ENCODE measurements at places on chromosomes 12 and 14.

- no peak overlapping the region for H3K27ac ChIP-seq
- H3K4me3 ChIP-seq: no peak overlapping the region
- DNase-seq: no peak
- no peaks in the 10 kb centered on the region for H3K27me3 ChIP-seq
These were observed 707.3 kb upstream of the FOXG1 start for GRCh38 chr14:28059254-28059653.

GRCh38 chr14:100972118-100972897 lies 68.8 kb upstream of the RTL1 start:
- H3K4me1 ChIP-seq: no peaks in the 10 kb centered on the region
- no peak for DNase-seq

DNA sequence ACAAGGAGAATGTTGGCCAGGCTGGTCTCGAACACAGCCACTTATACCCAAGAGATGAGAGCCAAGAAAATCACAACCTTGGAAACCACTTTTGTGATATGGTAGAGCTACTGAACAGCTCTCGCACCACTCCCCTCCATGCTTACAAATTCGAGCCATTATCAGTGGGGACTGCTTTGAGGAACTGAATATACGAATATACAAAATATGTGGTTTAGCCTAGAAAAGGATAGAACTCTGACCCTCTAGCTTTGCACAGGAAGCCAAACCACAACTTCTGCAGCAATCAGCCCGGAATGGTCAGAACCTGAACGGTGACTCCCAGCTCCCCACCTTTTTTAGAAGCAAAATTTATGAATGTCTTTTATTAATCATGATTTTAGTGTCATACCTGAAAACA lies 129.8 kb upstream of the TMEM132C start:
- DNase-seq: no peak
- no peak overlapping the region for H3K27ac ChIP-seq
- H3K4me3 ChIP-seq: no peak overlapping the region
- no peaks in the 10 kb centered on the region for H3K27me3 ChIP-seq

DNA sequence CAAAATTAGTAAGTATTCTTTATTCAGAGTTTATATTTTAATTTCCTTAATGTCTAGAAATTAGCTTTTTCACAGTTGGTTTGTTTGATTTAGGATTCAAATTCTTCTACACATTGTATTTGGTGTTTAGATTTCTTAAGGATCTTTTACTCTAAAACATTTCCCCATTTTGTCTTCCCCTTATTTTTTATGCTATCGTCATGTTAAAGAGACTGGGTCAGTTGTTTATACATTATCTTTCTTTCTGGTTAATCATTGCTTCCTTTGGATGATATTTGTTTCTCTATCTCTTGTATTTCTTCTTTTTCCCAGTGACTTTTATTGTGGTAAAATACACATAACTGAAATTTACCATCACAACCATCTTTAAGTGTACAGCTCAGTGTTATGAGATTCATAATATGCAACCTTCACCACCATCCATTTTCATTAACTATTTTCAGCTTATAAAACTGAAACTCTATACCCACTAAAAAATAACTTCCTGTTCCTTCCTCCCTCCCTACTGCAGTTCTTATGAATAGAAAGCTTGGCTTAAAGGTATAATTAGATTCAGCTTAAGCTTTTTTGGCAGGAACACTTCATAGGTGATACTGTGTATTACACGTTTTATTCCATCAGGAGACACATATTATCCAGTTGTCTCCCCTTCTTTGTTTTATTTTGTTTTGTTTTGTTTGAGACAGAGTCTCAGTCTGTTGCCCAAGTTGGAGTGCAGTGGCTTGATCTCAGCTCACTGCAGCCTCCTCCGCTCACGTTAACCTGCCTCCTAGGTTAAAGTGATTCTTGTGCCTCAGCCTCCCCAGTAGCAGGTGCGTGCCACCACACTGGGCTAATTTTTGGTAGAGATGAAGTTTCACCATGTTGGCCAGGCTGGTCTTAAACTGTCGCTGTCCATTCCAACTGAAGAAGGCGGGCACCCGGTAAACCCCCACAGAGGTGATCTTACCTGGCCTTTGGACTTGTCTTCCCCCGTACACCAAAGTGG lies 45.0 kb downstream of the NOPCHAP1 start:
- DNase-seq: no peak
- H3K27ac ChIP-seq: no peak overlapping the region
- no peak overlapping the region for H3K4me3 ChIP-seq
- H3K27me3 ChIP-seq: no peaks in the 10 kb centered on the region

- no peak overlapping the region for H3K27ac ChIP-seq
- peaks cover 14% of the 10 kb centered on the region for H3K4me1 ChIP-seq
- DNase-seq: no peak
- no peaks in the 10 kb centered on the region for H3K27me3 ChIP-seq
These were observed 87.4 kb downstream of the OTOGL start for GRCh38 chr12:80186727-80187217.

All from type B pancreatic cell (in vitro differentiated cells).